COLO829 (cell line): ENCODE measurements at places on chromosomes 3 and 15.

- peak; percentile 62 for DNase-seq
These were observed 42.0 kb upstream of the CFAP161 start for GRCh38 chr15:81091889-81092558.

- DNase-seq, result peak; percentile 60
These were observed 45.4 kb downstream of the BTD start for GRCh38 chr3:15646851-15647511.

GRCh38 chr3:155217591-155217990 lies 75.9 kb downstream of the STRIT1 start:
- no peak for DNase-seq

DNA sequence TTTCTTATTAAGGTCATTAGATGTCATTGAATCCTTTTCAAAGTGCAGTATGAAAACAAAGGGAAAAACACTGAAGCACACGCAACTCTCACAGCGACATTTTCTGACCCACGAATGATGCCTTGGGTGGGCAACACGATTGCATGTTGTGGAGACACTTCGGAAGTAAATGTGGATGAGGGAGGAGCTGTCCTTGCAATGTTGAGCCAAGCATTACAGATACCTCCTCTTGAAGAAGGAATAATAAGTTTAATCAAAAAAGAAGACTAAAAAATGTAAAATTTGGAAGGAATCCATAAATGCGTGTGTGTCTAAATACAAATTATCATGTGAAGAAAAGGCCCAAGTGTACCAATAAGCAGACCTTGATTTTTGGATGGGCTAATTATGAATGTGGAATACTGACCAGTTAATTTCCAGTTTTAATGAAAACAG lies 16.9 kb downstream of the THBS1 start:
- no peak for DNase-seq

GRCh38 chr3:99803297-99803696 lies 14.4 kb upstream of the CMSS1 start:
- DNase-seq, result no peak

- no peak for DNase-seq
These were observed 147.9 kb upstream of the GAP43 start for GRCh38 chr3:115475178-115476041.
